ENCODE measurements at places on chromosomes 12 and 14. TPM values are rescaled to one million over a fixed set of nuclear protein-coding genes. Genes with fewer than 3 reads are reported as not detected.

GRCh38 chr14:71654810-71655209 is 277.4 kb upstream of the RGS6 start:
- no peak for DNase-seq

GRCh38 chr12:79407671-79408622 is 282.8 kb downstream of the PAWR start:
- DNase-seq = no peak

DNA sequence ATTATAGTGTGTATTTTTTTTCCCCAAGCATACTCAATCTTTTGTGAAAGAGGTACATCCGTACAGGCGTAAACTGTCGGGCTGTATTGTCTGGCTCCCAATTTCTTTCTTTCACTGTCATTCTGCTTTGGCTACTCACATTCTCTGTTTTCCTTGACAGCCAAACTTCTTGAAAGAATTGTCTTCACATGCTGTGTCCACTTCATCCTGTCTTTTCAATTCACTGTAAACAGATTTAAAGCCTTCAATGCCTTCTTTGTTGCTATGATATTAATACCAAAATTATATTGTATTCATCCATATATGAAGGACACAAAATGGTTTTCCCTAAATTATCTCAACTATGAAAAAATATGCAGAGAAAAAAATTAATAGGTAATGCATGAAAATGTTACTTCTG is 6.0 kb upstream of the ATP23 start:
- DNase-seq = no peak

DNA sequence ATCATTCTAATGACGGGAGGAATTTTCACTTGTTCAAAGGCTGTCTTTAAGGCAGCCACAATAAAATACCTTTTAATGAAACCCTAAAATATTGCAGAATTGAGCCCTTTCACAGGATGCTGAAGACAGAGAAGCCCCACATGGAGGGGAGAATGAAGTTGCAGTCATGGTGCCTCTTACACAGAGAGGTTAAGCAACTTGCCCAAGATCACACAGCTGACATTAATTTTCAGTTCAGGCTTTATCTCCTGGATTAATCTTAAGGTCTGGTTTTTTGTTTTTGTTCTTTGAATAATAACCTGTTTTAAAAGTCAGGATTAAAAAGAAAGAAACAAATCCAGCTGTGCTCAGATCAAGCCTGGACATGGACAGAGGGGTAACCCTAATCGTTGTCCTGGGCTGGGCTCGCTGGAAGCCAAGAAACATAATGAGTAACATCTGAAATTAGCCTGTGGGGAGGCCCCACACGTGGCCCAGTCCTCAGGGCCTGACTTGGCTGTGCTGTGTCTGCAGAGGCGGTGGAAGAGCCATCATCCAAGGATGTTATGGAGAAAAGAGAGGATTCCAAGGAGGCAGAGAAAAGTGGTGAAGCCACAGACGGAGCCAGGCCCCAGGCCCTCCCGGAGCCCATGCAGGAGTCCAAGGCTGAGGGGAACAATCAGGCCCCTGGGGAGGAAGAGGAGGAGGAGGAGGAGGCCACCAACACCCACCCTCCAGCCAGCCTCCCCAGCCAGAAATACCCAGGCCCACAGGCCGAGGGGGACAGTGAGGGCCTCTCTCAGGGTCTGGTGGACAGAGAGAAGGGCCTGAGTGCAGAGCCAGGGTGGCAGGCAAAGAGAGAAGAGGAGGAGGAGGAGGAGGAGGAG is 8.0 kb downstream of the CHGA start:
- no peak for DNase-seq

DNA sequence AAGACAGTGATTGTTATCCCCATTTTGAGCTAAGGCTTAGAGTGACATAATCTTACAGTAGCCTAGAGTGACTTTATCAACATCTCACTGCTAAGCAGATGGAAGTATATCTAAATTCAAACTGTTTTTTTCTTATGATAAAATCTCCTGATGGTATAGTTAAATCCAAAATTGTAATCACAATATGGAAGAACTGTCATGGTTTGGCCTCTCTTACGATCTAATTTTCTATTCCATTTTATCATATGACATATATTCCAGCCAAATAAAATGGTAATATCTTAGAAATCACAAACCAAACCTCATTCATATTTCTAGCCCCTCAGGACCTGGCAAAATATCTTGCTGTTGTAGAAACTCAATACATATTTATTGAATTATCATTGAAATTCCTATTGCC is 864.7 kb downstream of the SLC6A15 start:
- DNase-seq = no peak

DNA sequence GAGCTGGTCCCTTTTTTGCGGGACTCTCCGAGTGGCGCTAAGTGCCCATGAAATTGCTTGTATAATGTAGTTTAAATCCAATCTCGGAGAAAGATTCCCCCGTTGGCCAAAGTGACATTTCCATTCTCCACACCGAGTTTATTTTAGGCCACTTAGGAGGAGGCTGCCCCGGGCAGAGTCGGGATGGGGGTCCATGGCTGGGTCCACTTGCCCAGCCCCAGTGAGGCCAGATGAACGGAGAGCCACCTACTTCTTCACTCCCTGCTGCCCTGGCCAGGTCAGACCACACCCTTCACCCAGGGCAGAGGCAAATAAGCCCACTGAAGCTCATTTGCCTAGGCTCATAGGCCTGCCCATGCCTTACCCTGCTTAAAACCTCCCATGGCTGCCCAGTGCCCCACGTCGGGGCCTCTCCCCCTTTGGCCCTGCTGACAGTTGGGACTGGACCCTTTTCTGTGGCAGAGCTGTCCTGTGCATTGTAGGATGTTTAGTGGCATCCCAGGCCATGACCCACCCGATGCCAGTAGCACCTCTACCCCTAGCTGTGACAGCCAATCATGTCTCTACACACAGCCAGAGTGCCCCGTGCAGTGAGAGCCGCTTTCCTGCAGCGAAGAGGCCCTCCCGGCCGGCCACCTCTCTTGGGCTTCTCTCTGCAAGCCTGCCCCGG is 51.3 kb downstream of the FAM222A start:
- DNase-seq = peak; percentile 50

DNA sequence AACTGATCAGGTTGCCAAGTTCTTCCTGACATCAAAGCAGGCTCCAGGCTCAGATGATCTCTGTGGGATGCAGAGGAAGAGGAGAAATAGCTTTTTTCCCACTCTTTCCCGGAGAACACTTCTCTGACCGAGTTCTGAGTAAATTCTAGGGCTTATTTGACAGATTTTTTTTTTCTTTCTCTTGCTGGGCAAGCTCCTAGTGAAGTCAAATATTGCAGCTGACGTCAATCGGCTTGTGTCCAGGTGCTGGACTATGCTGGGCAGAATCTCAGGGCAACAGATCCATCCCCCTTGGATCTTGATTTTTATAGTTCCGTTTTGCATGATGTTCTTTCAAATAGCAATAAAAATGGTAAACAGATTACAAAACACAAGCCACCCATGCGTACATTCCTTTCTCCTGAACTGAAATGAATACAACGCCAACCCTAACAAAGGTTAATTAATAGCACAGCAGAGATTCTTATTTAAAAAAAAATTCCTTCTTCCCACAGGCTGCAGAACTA is 182.2 kb downstream of the NOVA1 start:
- DNase-seq = no peak

GRCh38 chr12:82357845-82358199 is 365 bp downstream of the CCDC59 start:
- no peak for DNase-seq

DNA sequence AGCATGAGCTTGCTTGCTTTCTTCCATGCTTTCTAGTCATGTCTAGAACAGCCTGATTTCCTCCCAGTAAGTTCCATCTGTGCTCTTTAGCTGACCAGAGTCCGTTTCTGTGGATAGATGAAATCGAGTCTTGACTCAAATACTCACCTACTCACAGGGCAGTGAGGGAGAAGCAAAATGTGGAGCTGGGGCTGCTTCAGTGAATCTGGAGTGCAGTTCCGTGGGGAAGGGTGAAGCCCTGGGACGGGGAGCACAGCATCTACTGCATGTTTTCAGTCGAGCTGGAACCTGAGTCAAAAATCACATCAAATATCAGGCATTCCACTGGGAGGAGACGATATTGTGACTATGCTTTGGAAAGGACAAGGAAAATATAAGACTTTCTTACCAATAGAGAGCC is 70.3 kb upstream of the PRMT8 start:
- DNase-seq = no peak

- DNase-seq = no peak
These were observed 82.7 kb upstream of the SCN8A start for GRCh38 chr12:51508285-51508684.

DNA sequence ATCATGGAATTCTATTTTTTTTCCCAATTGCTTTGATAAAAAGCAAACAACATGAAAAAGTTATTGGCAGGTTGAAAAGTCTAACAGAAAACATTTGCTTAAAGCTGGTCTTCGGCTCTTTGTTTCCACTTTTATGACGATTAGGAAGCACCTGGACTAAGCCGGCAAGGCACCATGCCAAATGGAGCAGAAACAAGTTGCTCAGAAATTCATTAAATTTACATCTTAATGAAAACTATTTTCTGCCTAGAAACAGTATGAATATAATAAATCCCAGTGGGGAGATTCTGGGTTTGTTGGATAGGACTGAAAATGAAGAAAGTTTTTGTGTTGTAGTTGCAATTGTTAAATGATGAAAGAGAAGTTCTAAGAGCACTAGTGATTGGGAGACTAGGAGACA is 51.4 kb upstream of the OR9K2 start:
- DNase-seq = no peak

DNA sequence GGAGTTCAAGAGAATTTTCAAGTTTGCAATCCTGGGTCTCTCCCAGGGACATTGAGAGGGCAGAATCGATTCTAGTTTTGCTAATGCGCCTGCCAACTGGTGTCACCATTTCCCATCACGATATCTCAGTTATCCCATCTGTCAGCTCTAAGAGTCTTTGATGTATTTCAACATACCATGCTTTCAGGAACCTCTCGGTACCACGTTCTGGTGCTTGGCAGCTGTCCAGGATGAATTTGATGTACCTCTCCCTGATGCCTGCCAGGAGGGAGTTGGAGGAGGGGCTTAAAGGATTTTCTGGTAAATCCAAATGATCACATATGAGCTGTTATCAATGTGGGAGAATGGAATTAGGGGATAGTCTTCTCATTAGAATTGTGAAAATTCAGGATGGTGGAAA is 332.5 kb downstream of the RGS6 start:
- no peak for DNase-seq

DNA sequence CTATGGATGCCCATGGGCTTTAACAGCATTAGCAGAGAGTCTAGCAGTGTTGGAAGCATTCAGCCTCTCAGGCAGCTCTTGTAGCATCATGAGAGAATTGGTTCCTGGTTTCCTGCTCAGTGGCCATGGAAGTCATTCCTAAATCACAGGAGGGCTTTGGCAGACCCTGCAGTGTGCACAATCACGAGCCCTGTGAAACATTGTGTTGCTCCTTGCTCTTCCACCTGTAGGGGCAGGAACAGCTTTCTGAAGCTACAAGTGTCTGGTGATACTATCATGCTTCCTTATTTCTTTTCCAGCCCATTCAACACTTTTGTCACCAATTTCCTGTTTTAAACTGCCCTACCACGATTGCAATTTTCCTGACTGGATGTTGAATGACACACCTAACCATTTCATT is 402.2 kb upstream of the USP15 start:
- DNase-seq = no peak

- no peak for DNase-seq
These were observed 276.1 kb upstream of the LMO3 start for GRCh38 chr12:16881986-16882570.

GRCh38 chr14:71354801-71355200 is 447.5 kb downstream of the PCNX1 start:
- no peak for DNase-seq

DNA sequence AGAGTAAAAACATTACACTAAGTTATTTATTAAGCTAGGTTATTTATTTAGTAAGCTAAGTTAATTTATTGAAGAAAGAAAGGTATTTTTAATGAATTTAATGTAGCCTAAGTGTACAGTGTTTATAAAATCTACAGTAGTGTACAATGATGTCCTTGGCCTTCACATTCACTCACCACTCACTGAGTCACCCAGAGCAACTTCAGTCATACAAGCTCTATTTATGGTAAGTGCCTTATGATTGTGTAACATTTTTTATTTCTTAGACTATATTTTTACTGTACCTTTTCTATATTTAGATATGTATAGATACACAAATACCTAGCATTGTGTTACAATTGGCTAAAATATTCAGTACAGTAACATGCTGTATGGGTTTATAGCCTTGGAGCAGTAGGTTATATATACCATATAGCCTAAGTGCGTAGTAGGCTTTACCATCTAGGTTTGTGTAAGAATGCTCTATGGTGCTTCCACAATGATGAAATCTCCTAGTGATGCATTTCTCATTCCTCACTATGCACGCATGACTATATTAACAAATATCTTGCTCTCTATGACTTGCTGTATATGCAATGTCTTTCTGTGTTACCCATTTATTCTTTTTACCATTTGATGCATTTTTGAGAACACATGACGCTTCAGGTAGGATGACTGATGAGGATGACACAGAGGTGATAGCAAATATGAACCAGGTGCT is 309.6 kb upstream of the ATXN7L3B start:
- DNase-seq = no peak

DNA sequence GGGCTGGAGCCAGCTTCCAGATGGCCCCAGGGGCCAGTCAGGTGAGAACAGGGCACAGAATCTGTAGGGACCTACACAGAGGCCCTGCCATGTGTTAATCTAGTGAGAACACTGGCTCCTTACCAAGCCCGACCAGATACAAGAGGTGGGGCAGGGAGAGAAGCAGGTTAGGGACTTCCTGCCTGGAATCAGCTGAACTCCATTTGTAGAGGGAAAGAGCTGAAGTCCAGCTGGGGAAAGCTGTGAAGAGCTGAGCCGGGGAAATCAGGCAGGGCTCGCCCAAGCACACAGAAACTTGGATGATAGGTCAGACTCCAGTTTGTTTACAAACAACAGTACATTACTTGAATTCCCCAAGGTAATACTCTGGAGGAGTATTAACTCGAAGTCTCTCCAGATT is 46.7 kb downstream of the PTGER2 start:
- no peak for DNase-seq

GRCh38 chr12:80830533-80831088 is 107.1 kb downstream of the LIN7A start:
- DNase-seq = no peak

The LTBR gene
- total RNA-seq = 2.0 TPM

The SLC7A7 gene
- total RNA-seq = 0.46 TPM

The MBIP gene
- 26.8 TPM for total RNA-seq

The IQSEC3 gene
- total RNA-seq = 1.6 TPM

The TAS2R42 gene
- not detected for total RNA-seq

The MRPL52 gene
- 146 TPM for total RNA-seq

The AQP5 gene
- not detected for total RNA-seq

The GPR84 gene
- 2.0 TPM for total RNA-seq

The KRT74 gene
- total RNA-seq = not detected

The RDH11 gene
- 41.5 TPM for total RNA-seq

The KLHL28 gene
- 22.2 TPM for total RNA-seq
